Gastroesophageal sphincter (tissue), 4 donors: ENCODE measurements at places on chromosomes 16 and 17.

GRCh38 chr16:59655031-59655430 lies 920.9 kb upstream of the GOT2 start:
- no peak for ATAC-seq

GRCh38 chr16:20902426-20902825 lies 1.9 kb downstream of the LYRM1 start:
- no peak for ATAC-seq

DNA sequence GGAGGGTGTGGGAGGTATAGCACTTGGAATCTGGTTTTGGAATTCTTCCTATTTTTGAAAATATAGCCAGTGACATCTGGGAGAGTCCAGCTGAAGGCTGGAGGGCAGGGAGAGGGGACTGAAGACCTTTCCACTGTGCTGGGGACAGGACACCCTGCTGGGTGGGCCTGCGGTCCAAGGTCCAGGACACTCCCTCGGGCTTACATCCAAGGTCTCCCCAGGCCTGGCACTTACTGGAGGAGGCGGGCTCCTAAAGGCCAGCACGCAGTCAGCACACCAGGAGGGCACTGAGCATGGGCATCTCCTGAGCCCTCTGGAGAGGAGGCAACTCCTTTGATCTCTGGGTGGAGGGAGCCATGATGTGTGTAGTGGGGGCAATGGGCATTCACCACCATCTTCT lies 35.5 kb upstream of the ETV4 start:
- no peak for ATAC-seq

- no peak for ATAC-seq
Observed at GRCh38 chr17:76003915-76004314, 3.3 kb downstream of the CDK3 start.

DNA sequence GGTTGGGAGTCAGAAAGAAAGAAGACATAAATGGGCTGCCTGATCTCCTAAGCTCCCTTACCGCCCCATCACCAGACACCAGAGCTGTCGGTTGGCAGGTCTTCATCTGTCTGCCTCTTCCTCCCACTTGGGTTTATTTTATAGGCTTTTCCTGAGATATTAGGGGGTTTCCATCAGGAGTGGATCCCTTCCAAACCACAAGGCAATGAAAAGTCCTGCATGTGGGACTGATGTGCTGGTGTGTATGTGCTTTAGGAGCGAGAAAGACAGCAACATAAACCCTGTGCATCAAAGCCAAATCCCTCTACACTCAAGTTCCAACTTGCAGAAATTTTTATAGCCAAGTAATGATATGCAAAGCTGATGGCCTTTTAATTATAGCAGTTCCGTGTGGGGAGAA lies 389.5 kb downstream of the SLC39A11 start:
- no peak for ATAC-seq

GRCh38 chr17:10170233-10170632 lies 28.2 kb downstream of the GAS7 start:
- ATAC-seq: no peak

- ATAC-seq: no peak
Observed at GRCh38 chr17:19785854-19786253, 37.8 kb upstream of the ALDH3A1 start.

DNA sequence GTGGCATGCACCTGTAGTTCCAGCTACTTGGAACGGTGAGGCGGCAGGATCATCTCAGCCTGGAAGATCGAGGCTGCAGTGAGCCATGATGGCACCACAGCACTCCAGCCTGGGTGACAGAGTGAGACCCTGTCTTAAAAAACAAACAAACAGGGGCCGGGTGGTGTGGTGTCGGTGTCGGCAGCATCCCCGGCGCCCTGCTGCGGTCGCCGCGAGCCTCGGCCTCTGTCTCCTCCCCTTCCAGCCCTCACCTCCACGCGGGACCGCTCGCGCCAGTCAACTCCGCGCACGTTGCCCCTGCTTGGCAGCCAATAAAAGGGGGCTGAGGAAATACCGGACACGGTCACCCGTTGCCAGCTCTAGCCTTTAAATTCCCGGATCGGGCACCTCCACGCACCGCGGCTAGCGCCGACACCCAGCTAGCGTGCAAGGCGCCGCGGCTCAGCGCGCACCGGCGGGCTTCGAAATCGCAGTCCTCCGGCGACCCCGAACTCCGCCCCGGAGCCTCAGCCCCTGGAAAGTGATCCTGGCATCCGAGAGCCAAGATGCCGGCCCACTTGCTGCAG lies 204.7 kb downstream of the CDRT15L2 start:
- no peak for ATAC-seq

DNA sequence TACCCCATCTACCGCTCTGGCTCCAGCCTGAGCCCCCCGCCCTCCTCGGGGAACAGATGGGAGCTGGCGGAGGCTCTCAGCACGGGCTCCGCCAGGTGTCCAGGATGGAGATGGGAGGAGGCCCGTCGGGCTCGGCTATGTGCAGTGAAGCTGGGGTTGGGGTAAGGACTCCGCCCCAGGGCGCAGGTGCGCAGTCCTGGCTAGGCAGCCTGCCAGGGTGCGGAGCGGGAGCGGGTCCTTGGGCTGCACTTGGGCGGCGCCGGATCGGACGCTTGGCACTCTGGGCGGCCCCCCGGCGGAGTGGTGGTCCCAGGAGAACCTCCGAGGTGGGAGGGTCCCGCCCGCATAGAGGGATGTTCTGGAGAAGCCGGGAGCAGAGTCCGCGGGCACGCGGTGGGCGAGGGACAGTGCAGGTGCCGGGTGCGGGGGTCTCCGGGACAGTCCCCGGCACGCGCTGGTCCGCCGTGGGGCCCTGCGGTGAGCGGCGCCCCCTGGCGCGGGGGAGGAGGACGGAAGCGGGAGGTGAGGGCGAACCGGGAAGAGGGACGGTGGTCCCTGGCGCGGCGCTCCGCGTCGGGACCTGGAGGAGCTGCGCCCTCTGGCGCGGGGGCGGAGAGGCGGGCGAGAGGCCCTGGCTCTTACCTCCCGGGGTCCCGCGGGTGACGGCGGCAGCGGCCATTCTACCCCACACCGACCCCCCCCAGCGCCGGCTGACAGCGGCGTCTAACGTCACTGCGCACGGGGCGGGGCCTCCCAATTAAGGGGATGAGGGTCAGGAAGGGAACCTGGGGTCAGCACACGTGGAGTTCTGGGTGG lies at the start of gene CAMTA2:
Gene CAMTA2 (minus strand): TSS at position 725 of the 816 bp plus-strand sequence. CDS start 1,453 bp downstream, outside the sequence.
- ATAC-seq: peak; percentile 93

GRCh38 chr17:78019976-78020716 lies 61.6 kb downstream of the TNRC6C start:
- no peak for ATAC-seq

GRCh38 chr17:35359398-35359797 lies 14.0 kb downstream of the SLFN11 start:
- ATAC-seq: no peak

DNA sequence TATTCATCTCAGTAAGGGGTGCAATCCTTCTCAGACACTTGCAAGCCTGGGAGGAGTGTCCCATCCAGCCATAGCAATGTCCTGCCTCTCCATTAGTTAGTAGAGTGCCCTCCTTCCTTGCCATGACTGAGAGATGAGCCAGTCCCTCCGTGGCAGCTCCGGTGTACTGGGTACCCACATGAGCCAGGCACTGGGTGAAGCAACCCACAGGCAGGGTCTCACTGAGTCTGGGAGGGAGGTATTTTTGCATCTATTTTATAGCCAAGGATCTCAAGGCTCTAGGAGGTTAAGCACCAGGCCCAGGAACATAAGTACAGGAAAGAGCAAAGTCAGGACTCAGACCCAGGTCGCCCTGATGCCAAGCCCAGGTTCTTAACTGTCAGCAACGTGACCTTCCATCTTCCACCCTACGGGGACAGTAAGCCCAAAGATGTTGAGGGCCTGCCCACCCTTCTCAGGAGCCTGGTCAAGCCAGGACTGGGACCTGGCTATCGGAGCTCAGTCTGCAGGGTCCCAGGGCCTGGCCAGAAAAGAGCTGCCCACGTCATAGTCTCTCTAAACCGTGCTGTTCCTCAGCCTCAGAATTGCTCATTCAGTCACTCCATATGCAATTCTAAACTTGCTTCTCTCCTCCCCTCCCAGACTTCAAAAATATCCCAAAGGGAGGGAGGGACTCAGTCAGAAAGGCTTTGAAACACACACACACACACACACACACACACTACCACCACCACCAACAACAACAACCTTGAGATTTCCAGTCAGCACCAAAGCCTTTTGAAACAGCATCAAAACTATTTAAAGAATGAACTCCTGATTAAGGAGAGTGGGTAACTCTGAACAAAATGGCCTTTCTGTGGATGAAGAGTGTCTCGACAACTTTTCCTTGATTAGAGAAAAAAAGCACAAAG lies 16.6 kb downstream of the NOS2 start:
- ATAC-seq: no peak

DNA sequence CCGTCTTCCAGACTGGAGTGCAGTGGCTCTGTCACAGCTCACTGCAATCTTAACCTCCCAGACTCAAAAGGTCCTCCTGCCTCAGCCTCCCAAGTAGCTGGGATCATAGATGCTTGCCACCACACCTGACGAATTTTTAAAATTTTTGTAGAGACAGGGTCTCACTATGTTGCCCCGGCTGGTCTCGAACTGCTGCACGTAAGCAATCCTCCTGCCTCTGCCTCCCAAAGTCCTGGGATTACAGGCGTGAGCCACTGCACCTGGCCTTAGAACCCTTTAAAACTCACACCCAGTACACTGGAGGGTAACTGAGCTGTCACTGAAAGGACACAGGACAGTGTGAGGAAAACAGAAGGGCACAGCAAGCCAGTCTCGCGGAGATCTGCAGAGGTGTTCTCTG lies 97.6 kb upstream of the NOL11 start:
- no peak for ATAC-seq

DNA sequence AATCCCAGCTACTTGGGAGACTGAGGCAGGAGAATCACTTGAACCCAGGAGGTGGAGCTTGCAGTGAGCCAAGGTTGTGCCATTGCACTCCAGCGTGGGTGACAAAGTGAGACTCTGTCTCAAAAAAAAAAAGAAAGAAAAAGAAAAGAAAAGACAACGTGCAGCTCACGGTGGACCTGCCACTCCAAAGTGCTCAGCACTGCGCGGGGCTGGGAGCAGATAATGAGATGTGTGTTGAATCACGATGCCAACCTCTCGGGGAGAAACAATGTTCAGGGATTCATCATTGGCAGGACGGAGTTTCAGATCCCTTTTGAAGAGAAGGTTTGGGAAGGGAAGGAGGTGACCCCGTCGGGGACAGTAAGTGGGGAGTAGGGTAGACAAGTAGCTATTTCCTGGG lies 19.2 kb downstream of the WFDC1 start:
- no peak for ATAC-seq

DNA sequence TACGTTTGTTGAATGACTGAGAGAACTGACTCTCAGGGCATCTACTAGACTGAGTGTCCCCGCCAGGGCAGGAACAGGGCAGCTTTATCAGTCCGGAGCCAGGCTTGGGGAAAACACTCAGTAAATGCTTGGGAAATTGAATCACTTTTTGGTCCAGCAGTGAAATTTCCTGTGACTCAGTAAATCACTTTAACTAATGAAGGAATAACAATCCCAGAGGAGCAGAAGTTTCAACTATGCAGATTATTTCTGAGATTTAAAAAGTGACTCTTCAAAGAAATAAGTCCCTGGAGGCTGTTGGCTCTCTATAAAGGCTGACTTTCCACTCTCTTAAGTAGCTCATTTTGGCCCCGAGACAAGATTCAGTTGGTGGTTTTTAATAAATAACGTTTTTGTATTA lies 101.8 kb downstream of the FOXL1 start:
- ATAC-seq: no peak

- no peak for ATAC-seq
Observed at GRCh38 chr17:66775271-66775670, 59.6 kb upstream of the CACNG5 start.

DNA sequence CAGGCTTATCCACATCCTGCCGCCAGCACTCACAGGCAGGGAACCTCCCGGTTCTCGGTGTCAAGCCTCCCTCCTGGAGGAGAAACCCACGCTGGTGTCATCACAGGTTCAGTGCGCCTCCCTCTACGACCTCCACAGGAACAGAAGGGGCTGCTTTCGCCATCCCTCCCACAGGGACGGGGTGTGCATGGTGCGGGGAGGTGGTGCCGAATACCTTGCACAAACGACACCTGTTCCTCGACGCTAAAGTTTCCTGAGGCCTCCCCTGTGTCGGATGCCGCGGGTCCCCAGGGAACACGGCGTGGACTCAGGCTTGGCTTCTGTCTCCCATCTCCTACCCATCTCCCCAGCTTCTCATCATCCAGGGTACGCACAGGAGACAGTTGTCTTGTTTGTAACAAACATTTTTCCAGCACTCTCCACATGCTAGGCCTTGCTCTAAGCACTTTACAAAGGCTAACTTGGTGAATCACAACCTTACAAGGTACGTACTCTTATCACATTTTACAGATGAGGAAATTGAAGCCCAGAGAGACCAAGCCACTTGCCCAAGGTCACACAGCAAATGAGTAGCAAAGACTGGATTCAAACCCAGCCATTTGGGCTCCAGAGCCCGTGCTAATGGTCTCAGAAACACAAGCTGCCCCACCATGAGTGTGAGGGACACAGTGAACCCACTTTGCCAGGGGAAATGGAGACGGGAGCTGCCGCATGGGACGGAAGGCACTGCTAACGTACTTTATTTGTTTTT lies 271.6 kb downstream of the C16orf95 start:
- no peak for ATAC-seq

DNA sequence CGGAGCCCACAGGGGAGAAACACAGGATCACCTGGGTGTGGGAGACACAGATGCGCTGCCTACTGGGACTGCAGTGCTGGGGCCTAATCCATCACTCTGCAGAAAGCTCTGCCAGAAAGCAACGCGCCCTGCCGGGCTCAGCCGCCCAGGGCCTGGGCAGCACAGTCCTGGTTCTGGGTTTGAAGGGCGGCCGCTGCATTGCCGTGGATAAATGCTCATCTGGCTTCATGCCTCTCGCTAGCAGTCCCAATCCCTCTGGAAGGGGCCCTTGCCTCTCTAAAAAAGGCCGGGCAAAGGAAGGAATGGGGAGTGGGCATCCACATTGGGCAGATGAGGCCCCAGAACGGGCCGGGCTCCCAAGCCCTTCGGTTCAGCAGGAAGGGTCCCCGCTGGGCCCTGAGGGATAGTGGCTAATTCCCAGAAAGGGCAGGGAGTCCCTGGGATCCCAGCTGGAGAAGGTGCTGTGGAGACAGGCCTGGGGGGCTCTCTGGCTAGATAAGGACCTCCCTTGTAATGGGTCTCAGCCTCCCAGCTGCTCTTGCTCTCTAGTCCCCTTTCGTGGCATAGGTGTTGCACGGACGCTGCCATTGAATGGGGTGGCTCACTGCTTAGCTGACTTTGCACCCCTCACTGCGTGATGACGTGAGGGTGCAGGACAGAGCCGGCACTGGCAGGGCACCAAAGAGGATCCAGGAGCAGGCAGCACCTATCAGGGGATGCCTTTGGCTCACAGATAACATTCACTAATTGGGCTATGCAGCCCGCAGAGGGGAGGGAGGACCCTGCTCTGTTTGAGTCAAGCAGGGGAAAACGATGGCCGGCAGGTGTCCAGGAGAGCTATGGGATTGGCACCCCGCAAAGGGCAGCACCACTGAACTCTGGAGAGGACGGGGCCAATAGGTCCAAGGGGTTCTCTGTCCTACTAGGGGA lies 88.6 kb downstream of the PGS1 start:
- ATAC-seq: no peak

GRCh38 chr16:79265701-79266100 lies 334.8 kb downstream of the MAF start:
- ATAC-seq: no peak

- peak; percentile 0 for ATAC-seq
Observed at GRCh38 chr17:21283482-21284318, 811 bp upstream of the MAP2K3 start.
